ENCODE measurements at places on chromosomes 16 and 17. TPM values are rescaled to one million over a fixed set of nuclear protein-coding genes. Genes with fewer than 3 reads are reported as not detected.

The TBX21 gene
- polyA plus RNA-seq, result 2.6 TPM

The ZFP3 gene
- polyA plus RNA-seq, result 3.6 TPM

The FBXW10 gene
- not detected for polyA plus RNA-seq

The PPP1R27 gene
- 0.18 TPM for polyA plus RNA-seq

The CLEC3A gene
- polyA plus RNA-seq, result not detected

The HYDIN gene
- polyA plus RNA-seq, result 0.23 TPM

The TP53TG3D gene
- polyA plus RNA-seq, result 1.7 TPM

The CSH1 gene
- polyA plus RNA-seq, result not detected

The TRAF7 gene
- 4.4 TPM for polyA plus RNA-seq

The ABAT gene
- polyA plus RNA-seq, result 1.9 TPM

- DNase-seq, result no peak
These were observed 4.3 kb downstream of the COTL1 start for GRCh38 chr16:84613408-84614072.

GRCh38 chr16:30958175-30959079, 873 bp downstream of the SETD1A start:
- no peak for DNase-seq

- DNase-seq, result no peak
These were observed 40.9 kb downstream of the SRCIN1 start for GRCh38 chr17:38564869-38565268.

DNA sequence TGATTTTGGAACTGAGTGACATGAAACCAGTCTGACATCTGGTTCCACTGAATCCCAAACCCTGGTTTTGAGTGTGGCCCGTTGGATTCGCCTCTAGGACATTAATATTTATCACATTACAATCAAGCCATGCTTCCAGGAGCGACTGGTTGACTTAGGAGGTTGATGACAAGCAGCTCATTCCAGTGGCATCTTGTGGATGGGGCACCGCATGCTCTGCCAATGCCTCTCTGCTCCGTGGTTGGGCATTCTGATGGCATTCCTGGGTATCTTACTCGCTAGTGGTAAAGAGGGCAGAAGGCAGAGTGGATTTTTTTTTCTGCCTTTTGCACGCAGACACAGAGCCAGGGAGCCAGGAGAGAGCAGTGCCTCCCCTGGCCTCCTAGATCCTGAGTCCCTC, 31.4 kb downstream of the CACNG4 start:
- DNase-seq, result no peak

DNA sequence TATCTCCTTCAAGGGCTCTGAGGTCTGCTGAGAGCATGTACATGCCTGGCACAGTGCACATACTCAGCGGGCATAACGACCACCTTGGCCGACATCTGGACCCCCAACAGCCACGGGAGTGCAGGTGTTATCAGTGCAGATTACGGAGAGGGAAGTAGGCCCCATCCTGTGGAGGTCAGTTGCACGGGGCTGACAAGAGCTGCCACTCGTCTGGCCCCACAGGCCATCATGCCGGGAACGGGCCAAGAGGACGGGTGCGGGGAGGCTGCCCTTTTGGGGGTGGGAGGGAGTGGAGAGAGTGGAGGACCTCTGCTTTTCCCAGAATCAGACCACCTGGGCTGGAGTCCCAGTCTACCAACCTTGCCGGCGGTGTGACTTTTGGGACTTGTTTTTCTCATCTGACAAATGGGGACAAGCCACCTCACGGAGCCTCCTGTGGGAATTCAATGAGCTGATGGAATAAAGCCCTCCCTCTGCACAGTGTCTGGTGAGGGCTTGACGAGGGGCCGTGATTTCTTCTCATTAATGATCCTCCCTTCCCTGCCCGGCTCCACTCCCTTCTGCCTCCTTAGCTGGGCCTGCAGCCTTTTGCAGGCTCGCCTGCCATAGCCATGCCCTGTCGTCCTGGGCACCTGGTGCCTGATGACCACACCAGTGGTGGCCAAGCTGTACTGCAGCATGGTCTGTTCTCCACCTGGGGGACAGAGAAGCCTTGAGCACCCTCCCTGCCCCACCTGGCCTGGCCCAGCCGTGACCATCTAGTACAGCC, 4.6 kb downstream of the PRSS33 start:
- DNase-seq, result no peak

- DNase-seq, result no peak
These were observed 622.6 kb downstream of the KCNJ2 start for GRCh38 chr17:70791748-70792443.

DNA sequence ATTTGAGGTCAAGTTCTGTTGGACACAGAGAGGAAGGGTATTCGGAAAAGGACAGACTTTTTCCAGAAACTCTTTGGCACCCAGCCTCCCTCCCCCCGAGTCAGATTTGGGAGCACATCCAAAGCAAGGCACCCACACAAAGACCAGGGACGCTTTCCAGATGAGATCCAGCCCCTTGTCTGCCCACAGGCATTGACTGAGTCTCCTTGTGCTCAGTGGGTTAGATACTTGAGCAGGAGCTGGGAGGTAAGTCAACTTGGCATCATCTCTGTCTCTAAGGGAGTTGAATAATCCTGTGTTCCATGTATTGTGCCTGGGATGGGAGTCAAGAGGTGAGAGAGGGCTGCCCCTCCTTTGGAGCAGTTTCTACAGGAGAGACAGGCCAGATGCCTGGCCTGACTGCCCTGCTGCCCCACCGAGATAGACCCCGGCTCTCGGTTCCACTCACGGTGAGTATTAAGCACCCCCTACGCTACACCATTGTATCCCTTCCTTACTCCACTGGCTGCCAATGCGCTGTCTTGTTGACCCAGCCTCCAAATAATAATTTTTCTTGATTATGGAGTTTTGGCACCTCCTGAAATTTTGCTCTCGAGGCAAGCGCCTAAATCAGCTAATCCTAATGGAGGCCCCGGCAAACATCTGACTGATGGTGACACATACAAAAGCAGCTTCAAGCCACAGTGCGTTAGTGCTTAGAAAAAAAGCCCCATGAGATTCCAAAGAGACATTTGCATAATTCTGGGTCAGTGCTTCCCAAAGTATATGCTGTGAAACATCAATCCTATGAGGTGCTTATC, 29.6 kb upstream of the MAP3K14 start:
- DNase-seq, result no peak

DNA sequence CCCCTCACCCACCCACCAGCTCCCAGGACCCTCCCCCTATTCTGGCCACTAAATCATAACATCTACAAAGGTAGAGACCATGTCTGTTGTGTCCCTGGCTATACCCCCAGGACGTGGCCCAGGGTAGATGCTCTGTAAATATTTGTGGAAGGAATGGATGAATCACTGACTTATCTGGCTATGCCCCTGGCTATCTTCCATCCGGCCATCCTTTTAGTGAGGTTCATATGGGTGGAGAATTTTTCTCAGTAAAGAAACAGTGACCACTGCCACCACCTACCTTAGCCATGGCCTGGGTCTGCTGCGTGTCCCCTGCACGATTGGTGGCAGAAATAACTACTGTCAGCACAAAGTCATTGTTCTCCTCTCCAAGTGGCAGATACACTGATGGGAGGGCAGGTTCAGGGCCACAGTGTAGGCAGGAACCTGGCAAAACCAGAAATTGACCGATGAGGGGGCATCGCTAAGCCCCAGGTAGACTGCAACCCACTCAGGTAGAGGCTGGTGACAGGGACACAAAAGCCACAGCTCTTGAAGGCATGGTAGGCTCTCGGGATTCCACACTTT, 63.1 kb upstream of the BCO1 start:
- DNase-seq, result no peak

GRCh38 chr17:9016941-9017552, 4.3 kb upstream of the NTN1 start:
- no peak for DNase-seq

DNA sequence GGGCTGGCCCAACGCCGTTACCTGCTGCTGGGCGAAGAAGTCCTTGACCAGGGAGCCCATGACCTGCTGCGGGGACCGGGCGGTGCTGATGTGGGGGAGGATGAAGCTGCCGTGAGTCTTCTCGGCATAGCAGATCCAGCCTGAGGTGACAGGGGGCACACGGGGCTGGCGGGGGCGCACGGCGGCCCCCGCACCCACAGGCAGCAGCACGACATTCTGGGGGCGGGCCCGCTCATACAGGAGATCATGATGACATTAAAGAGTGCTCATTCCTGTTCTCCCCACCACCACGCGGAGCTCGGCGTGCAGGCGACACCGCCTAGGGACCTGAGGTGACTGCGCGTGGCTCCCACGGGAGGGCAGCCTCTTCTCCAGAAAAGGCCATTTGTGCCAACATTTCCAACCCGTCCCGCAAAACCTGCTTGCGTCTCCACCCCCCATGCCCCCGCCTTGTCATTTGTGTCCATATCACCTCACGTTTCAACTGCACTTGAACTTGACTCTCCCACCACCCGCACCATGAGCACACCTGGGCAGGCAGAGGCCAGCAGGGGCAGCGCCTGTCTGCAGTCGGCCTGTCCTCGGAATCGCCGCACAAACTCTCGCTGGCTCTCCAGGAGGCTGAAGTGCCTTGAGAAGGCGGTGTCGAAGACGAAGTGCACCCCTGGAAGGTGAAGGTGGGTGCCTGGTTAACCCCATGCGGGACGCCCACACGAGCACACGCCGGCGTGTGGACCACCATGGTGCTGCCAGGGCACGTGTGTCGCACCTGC, 6.4 kb downstream of the CIAO3 start:
- no peak for DNase-seq

GRCh38 chr16:11224894-11225676, 30.9 kb downstream of the SOCS1 start:
- DNase-seq, result peak; percentile 83

DNA sequence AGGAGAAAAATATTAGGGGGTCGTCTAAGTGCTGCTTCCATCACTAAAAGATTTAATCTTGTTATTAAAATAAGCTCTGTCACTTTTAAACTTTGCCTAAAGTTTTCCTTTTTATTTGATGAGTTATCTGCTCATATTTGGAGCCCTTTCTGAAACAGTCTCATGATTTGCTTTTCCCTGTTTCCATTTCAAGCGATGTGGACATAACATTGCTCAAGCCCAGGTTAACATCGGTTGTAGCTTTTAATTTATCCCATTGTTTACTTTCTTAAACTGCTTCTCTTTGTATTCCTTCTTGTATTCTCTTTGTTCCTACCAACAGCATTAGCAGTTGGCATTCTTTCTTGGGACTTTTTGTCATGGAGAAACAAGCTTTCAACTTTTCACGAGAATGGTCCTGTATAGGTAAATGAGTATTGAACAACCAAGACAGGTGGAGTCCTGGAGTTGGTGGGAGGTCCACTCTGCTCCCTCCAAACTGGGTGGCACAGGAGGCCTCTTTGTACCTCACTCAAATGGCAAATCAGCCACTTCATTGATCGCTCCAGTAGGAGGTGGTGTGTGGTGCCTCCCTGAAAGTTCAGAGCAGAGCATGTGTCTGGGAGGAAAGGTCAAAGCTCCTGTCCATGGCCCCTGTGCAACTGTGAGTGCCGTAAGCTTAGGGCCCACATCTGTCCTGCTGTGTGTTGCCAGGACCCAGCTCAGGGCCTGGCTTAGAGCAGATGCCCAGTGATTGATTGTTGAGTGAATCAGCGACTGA, 107.0 kb downstream of the CYLD start:
- no peak for DNase-seq

DNA sequence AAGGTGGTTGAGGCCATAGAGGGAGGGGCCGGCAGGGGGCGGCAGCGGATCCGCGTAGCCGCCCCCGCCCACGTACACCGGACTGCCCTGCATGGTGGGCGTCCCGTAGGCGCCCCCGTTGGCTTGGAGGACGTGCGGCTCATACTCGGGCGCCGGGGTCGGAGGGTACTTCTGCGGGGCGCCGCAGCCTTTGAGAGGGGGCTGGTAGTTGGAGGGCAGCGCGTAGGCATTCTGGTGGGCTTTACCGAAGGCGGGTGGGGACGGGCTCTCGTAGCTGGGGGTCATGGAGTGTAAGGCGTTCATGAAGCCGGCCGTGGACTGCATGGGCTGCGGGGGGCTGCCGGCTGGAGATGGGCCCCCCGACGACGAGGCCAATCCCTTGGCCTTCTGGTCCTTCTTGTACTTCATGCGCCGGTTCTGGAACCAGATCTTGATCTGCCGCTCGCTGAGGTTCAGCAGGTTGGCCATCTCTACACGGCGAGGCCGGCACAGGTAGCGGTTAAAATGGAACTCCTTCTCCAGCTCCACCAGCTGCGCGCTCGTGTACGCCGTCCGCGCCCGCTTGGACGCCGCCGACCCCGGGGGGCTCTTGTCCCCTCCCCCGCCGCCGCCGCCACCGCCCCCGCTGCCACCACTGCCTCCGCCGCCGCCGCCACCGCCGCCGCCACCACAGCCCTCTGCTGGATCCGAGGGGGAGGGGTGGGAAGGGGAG, 5.7 kb upstream of the HOXB2 start:
- DNase-seq, result no peak

GRCh38 chr16:29156511-29156910, 171.7 kb downstream of the LAT start:
- DNase-seq, result no peak

DNA sequence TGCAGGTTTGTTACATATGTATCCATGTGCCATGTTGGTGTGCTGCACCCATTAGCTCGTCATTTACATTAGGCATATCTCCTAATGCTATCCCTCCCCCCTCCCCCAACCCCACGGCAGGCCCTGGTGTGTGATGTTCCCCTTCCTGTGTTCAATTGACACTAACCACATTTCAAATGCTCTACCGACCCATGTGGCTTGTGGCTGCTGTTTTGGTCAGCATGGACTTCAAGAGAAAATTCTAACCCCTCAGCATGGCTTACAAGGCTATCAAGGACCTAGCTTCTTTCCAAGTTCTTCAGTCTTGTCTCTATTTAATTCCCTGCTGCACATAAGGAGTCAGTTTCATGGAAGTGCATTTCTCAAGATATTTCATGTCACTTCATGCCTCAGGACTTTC, 52.9 kb downstream of the MMD start:
- DNase-seq, result no peak

GRCh38 chr16:77223184-77223583, 24.0 kb downstream of the SYCE1L start:
- DNase-seq, result no peak

DNA sequence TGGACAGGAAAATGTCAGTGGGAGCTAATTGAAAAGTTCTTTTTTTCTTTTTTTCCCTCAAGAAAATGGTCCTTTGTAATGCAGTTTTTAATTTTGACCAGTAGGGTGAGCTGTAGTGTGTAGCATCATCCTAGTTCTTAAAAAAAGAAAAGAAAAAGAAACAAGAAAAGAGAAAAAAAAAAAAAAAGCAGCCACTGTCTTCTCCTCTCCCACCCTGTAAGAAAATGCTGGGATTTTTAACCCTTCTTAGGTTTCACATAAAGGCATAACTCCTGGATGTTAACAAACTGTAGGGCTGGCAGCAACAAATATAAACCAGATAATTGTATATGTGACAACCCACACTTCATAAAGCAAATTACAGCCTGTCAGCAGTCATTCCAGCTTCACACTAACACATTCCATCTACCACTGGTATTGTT, 78.1 kb downstream of the SKAP1 start:
- DNase-seq, result peak; percentile 33

DNA sequence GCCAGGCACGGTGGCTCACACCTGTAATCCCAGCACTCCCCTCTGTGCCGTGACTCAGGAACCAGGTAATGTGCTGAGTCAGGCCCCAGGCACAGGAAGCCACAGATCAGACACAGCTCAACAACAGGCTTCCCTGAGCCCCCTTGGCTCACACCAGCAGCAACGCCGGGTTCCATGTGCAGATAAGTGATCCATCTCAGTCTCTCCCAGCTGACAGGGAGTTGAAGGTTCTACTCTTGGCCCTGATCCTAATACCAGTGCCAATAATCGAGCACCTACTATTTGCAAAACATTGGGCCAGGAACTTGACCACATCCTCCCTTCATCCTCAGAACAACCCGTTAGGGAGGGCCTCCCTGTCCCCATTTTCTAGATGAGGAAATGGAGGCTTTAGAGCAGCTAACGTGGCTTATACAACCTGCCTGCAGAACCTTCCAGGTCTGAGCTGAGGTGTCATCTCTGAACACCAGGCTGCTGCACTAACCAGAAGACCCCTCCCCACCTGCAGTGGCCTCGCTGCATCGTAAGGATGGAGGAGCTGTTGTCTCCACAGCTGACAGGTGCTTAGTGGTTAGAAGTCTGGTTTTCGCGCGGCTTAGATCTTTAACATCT, 64.8 kb upstream of the AMZ2 start:
- DNase-seq, result no peak
